Jurkat, Clone E6-1 (cell line): ENCODE measurements at places on chromosomes 13 and 19.

DNA sequence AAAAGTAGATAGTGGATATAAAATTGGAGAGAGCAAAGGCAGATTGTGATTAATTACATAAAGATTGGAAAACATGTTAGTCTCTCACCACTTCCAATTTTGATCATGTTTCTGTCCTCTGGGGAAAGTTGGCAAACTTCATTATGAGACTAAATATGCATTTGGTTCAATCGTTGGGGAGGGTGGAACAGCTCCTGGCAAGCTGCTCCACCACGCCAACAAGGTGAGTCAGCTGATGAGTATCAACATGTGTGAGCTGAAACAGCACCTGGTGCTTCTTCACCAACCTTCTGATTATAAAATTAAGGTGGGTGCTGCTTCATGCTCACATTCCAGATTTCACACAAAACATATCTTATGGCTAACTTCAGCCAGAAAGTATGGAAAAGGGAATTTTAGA is 1784.6 kb downstream of the SLITRK5 start:
- no peak for DNase-seq

GRCh38 chr19:36373638-36374156 is 5.3 kb downstream of the ZFP14 start:
- DNase-seq = no peak

GRCh38 chr13:107753291-107753690 is 462.0 kb downstream of the LIG4 start:
- no peak for DNase-seq

DNA sequence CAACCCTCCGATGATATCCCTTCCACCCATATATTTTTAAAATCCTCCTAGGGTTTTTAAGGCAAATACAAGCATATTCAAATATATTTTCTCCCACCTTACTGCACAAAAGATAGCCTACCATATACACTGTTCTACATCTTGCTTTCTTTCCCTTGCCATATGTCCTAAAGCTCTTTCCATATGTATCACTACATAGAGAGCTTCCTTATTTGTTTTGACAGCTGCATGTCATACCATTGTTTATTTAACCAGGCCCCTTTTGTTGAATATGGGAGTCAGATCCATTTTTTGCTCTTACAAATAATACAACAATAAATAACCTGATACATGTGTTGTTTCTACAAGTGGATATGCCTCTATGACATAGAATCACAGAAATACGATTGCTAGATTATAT is 32.8 kb upstream of the WDFY2 start:
- DNase-seq = no peak

- DNase-seq = no peak
Measured at GRCh38 chr19:10111405-10111811, at the start of gene P2RY11. TSS of gene P2RY11 (plus strand) at chr19:10111693. CDS start at chr19:10111722, 29 bp downstream.

- no peak for DNase-seq
Measured at GRCh38 chr19:49895566-49896297, 955 bp downstream of the IL4I1 start.

GRCh38 chr13:25798998-25799397 is 252.8 kb downstream of the SHISA2 start:
- DNase-seq = no peak

DNA sequence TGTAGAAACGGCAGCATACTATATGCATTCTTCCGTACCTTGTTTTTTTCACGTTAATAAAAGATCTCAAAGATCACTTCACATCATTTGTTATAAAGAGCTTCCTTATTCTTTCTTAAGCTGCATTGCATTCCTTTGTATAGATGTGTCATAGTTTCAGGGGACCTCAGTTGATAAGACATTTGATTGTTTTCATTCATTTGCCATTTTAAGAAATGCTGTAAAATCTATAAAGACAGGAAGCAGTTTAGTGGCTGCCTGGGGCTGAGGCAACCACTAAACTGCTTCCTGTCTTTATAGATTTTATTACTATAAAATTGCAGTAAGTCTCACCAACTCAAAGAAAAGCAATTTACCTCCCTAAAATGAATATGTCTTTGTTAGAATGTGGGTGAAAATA is 59.4 kb downstream of the ZDHHC20 start:
- peak; percentile 73 for DNase-seq

DNA sequence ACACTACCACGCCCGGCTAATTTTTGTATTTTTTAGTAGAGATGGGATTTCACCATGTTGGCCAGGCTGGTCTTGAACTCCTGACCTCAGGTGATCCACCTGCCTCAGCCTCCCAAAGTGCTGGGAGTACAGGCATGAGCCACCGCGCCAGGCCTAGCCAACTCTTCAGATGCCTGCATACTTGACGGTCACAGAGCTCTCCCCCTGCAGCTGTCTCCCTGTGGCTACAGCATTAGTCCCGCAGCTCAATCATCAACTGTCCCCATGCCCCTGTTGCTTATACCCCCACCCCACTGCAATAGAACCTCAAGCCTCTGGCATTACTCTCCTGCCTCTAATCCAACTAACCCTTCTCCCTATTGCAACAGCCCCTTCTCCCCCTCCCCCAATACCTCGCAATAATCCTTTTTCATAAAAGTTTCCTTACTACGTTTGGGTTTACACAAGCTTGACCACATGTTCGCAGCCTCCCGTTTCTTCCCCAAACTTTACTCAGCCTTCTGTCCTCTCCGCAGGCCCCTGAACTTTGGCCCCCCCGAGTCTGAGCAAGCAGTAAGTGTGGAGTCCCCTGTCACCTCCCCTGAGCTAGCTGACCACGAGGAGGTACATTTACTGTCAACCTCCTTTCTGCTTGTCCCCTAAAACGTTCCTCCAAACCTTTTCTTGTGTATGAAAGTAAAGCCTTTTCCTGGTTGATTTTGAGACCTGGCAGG is 1.7 kb downstream of the ZNF77 start:
- DNase-seq = no peak

DNA sequence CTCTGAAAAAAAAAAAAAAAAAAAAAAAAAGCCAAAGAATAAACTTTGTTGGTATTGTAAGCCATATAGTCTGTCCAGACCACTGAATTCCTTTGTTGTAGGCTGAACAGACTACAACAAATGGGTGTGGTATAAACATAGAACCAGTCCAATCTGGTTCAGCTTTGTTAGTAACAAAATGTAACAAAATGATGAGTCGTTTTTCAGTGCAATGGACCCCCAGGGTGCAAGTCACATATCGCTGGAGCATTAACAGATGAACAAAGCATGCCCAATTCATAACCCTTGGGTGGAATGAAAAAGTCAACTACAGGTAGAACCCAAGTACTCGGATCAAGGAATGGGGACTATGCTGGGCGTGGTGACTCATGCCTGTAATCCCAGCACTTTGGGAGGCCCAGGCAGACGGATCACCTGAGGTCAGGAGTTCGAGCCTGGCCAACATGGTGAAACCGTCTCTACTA is 13.6 kb upstream of the FCHO1 start:
- DNase-seq = no peak

DNA sequence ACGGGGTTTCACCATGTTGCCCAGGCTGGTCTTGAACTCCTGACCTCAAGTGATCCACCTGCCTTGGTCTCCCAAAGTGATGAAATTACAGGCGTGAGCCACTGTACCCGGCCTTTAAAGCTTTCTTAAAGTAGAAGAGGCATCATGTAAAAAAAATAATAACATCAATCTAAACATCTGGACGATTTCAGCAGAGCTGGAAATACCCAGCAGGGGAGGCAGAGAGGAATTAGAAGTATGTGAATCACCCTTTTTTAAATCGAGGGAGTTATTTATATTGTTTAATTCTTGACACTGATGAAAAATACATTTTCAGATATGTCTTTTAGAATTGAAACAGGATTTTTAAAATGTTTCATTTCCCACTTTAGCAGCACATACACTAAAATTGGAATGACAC is 37.4 kb upstream of the MTIF3 start:
- DNase-seq = no peak

- no peak for DNase-seq
Measured at GRCh38 chr13:68850160-68850559, 1257.5 kb upstream of the ATXN8OS start.

GRCh38 chr13:75715601-75716523 is 79.7 kb downstream of the LMO7 start:
- peak; percentile 58 for DNase-seq

GRCh38 chr13:67278235-67278634 is 48.1 kb upstream of the PCDH9 start:
- DNase-seq = no peak

GRCh38 chr13:98981369-98982080 is 3.7 kb upstream of the DOCK9 start:
- peak; percentile 64 for DNase-seq

DNA sequence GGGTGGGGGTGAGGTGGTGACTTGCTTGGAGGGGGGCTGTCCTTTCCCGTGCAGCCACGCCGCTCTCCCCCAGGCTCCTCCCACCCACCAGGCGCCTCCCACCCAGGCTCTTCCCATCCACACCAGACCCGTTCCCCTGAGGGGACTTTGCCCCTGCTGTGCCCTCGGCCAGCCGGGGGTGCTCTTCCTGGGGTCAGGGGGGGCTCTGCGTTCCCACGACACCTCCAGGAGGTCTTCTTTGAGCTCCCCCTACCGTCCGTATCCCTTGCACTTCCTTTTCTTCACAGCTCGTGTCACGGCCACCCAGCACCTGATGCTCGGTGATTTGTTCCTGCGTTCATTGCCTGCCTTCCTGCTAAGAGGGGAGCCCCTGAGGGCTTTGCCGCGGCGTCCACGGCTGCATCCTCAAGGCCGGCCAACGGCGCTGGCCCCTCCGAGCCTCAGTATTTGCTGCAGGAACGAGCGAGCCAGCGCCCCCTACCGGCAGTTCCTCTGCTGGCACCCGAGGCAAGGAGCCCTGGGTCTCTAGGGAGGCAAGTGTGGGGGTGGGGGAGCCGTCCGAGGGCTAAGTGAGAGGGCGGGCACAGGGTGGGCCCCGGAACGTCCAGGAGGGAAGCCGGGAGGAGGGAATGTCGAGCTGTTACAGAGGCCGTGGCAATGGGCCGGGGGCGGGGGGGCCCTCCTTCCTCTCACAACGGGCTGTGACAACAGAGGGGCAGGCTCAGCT is 11.8 kb downstream of the LRRC4B start:
- DNase-seq = peak; percentile 60

DNA sequence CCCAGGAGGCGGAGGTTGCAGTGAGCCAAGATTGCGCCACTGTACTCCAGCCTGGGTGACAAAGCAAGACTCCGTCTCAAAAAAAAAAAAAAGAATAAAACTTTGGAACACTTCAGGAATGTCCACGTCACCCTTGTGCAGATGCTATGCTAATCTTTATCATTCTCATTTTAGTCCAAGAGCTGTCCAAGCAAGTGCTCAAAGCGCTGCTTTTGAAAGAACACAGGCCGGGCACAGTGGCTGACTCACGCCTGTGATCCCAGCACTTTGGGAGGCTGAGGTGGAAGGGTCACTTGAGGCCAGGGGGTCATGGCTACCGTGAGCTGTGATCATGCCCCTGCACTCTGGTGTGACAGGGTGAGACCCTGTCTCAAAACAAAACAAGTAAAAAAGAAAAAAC is 11.1 kb upstream of the UQCR11 start:
- DNase-seq = no peak

- no peak for DNase-seq
Measured at GRCh38 chr13:99182439-99182838, 18.2 kb upstream of the UBAC2 start.

DNA sequence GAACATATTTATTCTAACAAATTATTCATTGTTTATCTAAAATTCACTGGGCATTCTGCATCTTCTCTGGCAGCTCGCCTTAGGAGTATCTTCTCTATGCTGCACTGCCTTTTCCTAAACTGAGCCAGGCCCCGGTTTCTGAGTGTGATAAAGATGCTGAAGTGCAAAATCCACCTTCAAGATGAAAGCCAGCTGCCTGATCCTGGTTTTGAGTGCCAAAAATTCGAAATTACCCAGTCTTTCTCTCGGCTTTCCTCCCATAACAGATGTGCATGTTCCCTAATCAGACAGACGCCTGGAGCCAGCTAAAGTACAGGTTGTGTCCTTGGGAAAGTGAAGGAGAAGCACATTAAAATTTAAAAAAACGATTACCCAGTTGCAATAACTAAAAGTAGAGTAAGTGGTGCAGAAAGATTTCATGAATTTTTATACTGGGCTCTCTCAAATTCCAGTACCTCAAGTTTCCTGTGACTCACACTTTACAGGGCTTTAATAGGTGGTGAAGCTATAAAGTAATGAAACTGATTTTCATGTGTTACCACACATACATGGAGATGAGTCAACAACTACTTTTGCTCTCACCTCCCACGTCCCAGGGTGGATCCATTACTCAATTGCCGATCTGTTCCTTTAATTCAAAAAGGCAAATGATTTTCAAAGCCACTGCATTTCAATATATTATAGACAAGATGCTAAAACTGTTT is 65.0 kb upstream of the GTF2F2 start:
- DNase-seq = no peak

DNA sequence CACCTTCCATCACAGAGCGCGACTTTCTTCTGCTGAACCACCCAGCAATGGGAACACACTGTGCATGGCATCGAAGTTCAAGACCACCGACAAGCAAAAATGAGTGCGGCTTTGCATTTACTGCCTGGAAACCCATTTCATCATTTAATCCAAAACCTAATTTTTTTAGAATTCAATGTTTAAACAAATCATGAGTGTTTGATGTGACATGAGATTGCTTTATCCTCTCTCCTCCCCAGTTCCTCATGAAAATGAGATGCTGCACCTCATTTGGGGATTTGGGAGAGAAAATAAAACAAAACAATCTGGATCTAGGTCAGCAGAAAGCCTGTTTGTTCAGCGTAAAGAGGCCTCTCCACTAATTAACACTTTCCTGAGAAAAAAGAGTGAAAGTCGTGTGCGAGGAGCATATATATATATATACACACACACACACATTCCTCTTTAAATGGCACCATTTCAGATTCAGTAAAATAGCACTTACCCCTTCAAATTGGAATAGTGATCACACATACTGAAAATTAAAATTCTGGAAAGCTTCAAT is 126.2 kb downstream of the DCT start:
- no peak for DNase-seq

- DNase-seq = no peak
Measured at GRCh38 chr13:104460554-104460953, 1394.3 kb upstream of the SLC10A2 start.

DNA sequence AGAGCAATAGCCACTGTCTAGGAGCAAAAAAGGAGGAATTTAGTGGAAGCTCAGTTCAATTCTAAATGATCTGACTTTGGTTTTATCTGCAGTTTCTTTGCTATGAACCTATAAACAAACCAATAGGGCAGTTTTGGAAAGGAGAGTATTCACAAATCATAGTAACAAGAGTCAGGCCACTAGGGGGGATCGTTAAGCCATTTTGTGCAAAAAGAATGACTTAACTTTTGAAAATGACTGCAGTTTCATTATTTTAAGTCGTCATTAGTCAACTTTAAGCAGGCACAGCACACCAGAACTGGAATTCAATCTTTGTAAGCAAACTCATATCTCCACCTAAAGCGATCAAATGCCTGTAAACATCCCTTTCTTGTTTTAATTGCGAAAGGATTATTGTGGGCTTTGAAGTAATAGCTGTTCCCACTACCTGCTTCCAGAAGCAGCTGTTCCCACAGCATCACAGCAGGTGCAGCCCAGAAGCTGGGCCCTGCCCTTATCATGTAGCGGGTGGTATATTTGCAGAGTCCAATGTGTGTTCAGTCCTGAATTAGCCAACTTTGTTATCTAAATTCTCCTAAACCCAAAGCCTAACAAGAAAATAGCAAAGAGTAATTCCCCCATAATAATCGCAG is 51.5 kb downstream of the SOX21 start:
- peak; percentile 42 for DNase-seq

- peak; percentile 80 for DNase-seq
Measured at GRCh38 chr19:47158879-47159503, 28.4 kb downstream of the SAE1 start.
